ENCODE measurements at places on chromosomes 5 and 9.

GRCh38 chr5:83034528-83035207, 42.5 kb downstream of the TMEM167A start:
- ATAC-seq: no peak

DNA sequence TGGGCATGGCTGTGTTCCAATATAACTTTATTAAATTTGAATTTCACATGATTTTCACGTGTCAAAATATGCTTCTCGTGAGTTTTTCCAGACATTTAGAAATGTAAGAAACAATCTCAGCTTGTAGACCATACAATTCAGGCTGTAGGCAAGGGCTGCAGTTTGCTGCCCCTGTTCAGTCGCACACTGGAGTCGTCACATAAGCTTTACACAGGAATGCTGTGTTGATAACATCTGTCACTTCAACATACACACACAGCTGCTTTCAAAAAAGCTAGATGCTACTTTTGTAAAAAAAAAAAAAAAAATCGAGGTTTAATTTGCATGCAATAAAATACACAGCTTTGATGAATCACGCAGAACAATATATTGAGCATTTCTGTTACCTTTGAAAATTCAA, 77.9 kb downstream of the MYO10 start:
- no peak for ATAC-seq

- ATAC-seq: no peak
Observed at GRCh38 chr5:82591021-82591515, 312.9 kb upstream of the RPS23 start.

DNA sequence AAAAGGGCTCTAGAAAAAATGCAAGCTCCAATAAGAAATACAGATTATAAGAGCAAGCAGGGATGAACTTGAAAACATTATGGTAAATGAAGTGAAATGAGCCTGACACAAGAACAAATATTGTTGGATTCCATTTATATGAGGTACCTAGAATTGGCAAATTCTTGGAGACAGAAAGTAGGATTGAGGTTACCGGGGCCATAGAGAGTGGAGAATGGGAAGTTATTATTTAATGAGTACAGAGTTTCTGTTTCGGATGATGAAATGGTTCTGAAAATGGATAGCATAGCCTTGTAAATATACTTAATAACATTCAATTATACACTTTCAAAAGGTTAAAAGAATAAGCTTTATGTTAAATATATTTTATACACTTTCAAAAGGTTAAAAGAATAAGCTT, 75.6 kb upstream of the SLC12A2 start:
- ATAC-seq: no peak

DNA sequence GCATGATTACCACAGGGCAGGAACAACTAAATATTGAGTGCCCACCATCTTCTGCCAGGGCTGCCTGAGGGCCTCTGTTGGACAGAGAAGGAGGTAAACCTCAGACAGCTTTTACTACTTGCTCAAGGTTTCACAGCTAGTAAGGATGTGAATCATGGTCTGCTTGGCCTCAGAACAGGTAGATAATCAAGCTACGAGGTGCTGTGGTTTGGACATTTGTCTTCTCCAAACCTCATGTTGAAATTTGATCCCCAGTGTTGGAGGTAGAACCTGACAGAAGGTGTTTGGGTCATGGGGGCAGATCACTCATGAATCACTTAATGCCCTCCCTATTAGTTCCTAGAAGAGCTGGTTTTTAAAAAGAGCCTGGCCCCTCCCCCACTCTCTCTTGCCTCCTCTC, 541.2 kb upstream of the TRPC7 start:
- ATAC-seq: no peak

GRCh38 chr5:158255609-158256008, 396.7 kb upstream of the CLINT1 start:
- ATAC-seq: no peak

GRCh38 chr9:74865177-74865576, 22.5 kb downstream of the TRPM6 start:
- no peak for ATAC-seq

GRCh38 chr5:14946815-14947620, 75.4 kb upstream of the ANKH start:
- ATAC-seq: peak; percentile 21

DNA sequence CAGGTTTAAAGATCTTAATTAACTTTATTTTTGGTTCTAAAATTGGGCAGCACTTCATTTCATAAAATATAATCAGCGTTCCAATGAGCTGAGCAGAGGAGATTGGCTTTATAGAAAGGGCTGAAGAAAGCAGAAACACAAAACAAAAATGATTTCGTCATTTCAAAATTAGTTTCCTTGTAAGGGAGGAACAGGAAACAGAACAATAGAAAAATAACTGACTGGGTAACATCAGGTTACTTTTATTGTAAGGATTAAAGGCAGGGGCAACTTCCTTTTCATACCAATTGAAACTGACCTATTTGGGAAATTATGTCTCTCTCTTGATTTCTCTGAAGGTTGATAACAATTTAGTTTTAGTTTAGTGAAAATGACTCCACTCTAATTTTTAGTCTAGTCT, 157.1 kb downstream of the ATP10B start:
- no peak for ATAC-seq

DNA sequence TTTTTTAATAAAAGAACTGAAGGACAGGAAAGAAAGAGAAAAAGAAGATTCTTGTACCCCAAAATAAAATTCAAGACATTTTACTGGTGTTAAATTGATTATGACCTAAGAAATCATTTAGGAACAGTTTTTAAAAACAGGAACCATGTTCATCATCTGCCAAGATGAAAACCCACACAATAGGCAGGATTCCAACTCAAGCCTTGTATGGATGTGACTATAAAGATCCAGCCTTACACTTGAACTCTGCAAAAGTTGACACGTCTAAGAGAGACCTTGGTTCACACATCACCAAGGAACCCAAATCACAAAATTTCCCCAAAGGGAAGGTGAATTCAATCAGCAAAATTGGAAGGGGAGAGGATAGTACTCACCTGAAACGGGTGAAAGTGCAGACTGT, 82.6 kb downstream of the SMIM23 start:
- no peak for ATAC-seq

- ATAC-seq: no peak
Observed at GRCh38 chr5:149438281-149438680, 59.2 kb upstream of the IL17B start.

GRCh38 chr5:54360089-54360488, 49.7 kb upstream of the ARL15 start:
- ATAC-seq: no peak

DNA sequence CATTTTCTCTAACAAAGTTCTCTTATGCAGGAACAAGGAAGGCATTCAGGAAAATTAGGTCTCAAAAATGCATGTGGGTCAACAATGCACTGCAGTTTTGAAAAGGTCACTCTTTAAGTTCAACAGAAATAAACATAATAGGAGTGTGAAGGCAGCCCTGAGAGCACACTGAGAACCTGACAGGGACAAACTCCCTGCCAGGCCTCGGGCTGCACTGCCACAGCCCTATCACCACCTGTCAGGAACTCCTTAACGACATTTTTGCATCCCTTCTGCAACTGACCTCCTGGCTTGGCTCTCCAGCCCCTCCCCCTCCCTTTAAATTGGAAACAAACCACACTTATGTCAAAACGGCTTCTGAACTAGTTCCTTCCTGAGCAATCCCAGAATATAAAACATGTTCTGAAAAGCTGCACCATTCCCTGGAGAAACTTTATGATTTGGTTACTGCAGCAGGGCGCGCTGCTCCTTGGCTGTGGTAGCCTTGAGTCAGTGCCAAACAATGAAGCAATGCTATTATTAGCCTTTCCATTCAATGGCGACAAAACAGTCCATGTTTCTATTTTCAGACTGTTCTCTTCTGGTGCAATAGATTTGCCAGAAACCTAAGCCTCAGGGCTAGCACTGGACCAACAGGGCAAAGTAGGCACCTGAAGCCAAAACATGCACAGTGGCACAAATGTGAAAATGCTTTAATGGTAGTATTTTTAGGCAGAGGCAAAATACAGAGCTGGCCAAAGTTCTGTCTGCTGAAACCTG, 160.1 kb upstream of the ZNF608 start:
- ATAC-seq: peak; percentile 38

GRCh38 chr5:107700481-107700880, 29.7 kb upstream of the EFNA5 start:
- no peak for ATAC-seq

DNA sequence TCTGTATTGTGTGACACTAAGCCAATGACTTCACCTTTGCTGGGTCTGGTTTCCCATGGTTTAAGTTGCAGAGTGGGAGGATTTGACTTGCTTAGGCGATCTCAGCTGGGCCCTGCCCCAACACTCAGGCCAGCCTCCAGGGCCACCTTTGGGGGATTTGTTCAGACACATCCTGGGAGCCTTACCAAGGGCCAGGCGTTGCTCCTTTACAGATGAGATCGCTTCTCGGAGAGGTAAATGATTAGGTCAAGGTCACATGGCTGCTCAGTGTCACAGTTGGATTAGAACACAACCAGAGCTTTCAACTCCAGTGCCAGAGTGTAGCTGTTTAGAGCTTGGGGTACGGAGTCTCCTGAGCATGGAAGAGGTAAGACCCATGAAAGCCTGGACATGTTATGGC, 57.5 kb downstream of the COL27A1 start:
- ATAC-seq: no peak

DNA sequence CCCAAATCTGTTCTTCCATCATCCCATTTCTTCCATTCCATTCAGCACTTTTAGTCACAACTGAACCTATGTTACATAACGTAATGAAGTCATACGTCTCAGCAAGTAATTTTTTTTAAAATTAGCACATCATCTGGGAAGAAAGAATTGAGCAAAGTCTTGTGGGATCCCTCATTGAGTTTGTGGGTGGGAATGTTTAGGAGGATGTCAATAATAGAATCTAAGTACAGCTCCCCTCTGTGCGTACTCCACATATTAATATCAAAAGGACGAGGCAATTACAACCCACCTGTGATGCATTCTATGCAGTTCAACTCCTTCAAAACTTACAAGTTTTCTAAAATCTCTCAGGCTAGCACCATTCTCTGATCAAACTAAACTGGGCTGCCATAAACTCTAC, 526.3 kb downstream of the AGTPBP1 start:
- ATAC-seq: no peak

GRCh38 chr9:4760122-4760521, 19.1 kb upstream of the AK3 start:
- peak; percentile 37 for ATAC-seq

GRCh38 chr5:111432883-111433536, 79.3 kb downstream of the STARD4 start:
- no peak for ATAC-seq

DNA sequence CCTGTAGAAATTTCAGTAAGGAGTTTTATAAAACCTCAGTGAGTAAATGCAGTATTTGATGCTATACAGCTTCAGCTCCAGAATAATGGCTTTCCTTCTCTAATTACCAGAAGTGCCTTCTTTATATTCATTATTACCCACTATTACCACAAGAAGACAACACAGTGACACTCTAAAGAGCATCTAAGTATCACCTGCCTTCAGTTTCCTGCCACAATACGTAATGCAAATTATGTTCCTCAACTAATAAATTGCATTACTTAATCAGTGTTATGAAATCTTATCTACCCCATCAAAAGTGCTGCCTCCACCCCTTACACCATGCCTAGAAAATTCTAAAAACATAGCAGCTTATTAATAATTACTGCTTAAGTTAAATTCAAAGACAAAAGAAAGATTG, 91.9 kb downstream of the TRPM6 start:
- ATAC-seq: no peak

- no peak for ATAC-seq
Observed at GRCh38 chr9:136013524-136014034, 52.4 kb upstream of the UBAC1 start.

GRCh38 chr5:179793468-179794139, at the start of gene LTC4S:
TSS of gene LTC4S (plus strand) at chr5:179793986. CDS start at chr5:179794081, 95 bp downstream.
- no peak for ATAC-seq

GRCh38 chr9:131276094-131276888, at the start of gene FAM78A:
TSS of gene FAM78A (minus strand) at chr9:131276510. CDS start at chr9:131276179, 331 bp downstream.
- peak; percentile 2 for ATAC-seq

DNA sequence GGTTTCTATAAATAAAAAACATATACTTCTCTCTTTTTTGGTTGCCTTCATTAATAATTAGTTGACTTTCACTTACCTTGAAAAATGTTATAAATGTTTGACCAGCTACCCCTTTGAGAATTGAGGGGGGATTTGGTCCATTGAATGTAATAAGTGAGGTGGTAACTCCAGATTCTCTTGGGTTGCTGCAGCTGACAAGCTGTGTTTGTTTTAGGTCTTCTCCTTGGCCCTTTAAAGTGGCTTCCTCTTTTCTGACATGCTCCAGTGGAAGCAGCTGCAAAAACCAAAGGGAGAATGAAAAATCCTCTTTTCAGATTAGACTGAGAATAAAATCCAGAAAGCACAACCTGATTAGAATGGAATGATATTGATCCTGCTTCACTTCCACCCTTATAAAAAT, 410.5 kb downstream of the TMEM38B start:
- ATAC-seq: no peak

DNA sequence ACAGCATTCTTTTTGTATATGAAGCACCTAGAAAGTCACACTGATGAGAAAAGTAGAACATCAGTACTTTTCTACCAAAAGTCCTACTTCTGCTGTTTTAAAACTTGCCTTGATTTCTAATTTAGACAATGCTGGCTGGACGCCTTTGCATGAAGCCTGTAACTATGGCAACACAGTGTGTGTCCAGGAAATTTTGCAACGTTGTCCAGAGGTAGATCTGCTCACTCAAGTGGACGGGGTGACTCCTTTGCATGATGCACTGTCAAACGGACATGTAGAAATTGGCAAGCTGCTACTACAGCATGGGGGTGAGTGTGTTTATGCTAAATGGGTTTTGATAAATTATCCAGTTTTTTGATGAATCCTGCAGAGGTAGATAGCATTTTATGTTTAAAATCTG, 73.5 kb downstream of the SLF1 start:
- peak; percentile 67 for ATAC-seq

DNA sequence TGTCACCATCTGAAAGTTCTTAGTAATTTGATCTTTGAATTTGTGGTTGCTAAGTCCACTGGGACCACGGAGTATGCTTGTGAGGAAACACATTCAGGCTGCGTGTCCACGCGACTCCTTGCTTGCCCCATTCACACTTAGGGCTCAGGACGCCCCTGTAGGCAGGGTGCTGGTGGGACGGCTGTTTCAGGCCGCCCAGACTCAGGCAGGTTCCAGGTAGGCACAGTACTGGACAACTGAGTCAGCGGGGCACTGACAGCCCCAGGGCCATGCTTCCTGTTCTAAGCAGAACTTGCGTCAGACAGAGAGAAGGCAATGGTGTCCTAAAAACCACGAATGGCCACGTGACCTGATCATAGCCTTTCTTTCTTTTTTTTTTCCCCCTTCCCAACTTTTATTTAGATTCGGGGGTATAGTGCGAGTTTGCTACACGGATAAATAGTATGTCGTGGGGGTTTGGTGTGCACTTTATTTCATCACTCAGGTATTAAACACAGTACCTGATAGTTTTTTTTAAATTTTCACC, 7.7 kb upstream of the RASGEF1C start:
- ATAC-seq: no peak

GRCh38 chr9:130193103-130193502, 20.9 kb downstream of the NCS1 start:
- no peak for ATAC-seq

- ATAC-seq: no peak
Observed at GRCh38 chr9:132791699-132792240, 86.3 kb downstream of the AK8 start.

GRCh38 chr5:95102080-95102479, 182.8 kb downstream of the MCTP1 start:
- no peak for ATAC-seq

GRCh38 chr9:121299467-121300282, 31.7 kb downstream of the GSN start:
- ATAC-seq: peak; percentile 84

- no peak for ATAC-seq
Observed at GRCh38 chr9:27157097-27157496, 48.1 kb downstream of the TEK start.

Measured in motor neuron (in vitro differentiated cells).